Endodermal cell (in vitro differentiated cells): ENCODE measurements at places on chromosomes 7 and 10.

- no peak for DNase-seq
Measured at GRCh38 chr7:13077466-13077865, 390.0 kb downstream of the ARL4A start.

- no peak for DNase-seq
Measured at GRCh38 chr10:97546456-97547270, 25.9 kb upstream of the ANKRD2 start.

- DNase-seq = no peak
Measured at GRCh38 chr7:132495936-132496335, 80.3 kb downstream of the PLXNA4 start.

DNA sequence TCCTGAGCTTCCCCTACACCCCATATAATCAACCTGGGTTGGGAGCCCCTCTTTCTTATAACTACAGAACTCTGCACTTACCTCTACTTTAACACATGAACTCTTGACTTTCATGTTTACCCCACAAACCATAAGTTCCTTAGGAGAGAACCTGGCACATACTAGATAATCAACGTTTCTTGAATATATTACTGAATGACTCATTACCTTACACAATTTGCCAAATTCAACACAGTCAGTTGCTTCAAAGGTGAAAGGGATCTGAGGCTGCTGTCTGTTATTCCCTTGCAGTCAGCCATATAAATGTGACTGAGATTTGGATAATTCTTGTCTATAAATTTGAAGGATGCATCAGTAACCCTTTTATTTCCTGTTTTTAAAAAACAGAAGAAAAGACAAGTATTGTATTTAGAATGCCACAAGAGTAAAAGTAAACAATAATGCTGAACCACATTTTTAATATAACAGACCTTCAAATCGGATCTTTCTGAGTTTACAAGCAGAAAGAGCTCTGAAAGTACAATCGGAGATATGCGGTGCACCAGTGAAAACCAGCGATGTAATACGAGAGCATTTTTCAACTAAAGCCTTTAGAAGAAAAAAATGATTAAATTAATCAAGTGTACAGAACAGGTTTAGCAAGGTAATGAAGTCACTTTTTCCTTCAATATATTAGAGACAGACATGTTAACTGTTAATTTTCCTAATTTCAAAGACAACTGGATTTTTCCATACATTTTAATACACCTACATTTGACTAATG is 29.5 kb upstream of the LRRC17 start:
- DNase-seq = no peak

DNA sequence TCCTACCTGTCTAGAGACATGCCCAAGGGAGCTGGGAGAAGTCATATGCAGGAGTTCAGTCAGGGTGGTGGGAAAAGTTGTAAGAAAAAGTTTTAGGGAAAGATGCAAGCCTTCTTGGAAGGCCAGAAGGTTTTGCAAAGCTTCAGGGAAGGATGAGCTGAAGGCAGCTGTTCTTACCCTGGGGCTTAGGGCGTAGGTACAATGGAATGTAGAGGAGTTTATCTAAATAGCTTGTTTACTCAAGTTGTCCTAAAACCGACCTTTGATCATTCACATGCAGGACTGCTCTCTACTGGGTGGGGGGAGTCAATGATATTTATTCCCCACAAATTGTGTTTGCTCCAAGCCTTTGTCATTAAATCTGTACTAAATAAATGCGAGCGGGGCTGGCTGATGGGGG is 277.0 kb downstream of the CRPPA start:
- no peak for DNase-seq

DNA sequence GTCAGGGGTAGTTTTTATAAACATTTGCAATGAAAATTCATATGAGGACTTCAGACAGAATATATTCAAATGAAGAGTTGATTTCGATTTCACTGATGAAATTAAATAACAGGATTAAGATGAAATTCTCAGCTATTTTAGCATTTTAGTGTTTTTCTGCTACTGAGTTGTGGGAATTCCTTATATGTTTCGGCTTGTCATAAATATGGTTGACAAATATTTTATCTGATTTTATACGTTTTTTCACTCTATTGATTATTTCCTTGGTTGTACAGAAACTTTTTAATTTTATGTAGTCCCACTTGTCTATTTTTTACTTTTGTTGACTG is 14.6 kb upstream of the NME8 start:
- no peak for DNase-seq

DNA sequence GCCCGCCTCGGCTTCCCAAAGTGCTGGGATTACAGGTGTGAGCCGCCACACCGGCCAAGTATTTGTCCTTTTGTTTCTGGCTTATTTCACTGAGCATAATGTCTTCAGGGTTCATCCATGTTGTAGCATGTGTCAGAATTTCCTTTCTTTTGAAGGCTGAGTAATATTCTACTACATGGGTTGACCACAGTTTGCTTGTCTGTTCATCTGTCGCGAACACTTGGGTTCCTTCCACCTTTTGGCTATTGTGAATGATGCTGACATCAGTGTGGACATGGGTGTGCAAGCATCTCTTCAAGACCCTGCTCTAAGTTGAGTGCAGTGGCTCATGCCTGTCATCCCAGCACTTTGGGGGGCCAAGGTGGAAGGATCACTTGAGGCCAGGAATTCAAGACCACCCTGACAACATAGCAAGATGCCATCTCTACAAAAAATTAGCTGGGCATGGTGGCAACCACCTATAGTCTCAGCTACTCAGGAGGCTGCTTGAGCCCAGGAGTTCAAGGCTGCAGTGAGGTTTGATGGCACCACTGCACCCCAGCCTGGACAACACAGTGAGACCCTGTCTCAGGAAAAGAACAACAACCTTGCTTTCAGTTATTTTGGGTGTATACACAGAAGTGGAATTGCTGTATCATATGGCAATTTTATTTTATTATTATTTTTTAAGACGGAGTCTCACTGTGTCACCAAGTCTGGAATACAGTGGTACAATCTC is 17.0 kb downstream of the CHST12 start:
- DNase-seq = no peak

- DNase-seq = no peak
Measured at GRCh38 chr7:7159063-7159658, 23.2 kb upstream of the C1GALT1 start.

GRCh38 chr7:30616318-30616717 is 21.6 kb downstream of the GARS1 start:
- DNase-seq = no peak

DNA sequence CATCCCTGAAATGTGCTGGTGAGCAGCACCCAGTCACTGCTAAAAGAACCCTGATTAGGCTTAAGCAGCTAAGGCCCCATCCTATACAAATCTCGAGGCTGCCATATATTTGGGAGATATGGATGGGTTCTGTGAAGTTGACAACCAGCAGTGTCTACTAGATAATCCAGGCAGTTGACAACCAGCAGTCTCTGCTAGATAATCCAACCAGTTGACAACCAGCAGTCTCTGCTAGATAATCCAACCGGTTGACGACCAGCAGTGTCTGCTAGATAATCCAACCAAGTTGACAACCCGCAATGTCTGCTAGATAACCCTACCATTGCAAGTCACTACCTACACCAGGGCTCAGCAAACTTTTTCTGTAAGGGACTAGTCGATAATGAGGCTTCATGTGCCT is 58.3 kb upstream of the KDM7A start:
- DNase-seq = no peak

DNA sequence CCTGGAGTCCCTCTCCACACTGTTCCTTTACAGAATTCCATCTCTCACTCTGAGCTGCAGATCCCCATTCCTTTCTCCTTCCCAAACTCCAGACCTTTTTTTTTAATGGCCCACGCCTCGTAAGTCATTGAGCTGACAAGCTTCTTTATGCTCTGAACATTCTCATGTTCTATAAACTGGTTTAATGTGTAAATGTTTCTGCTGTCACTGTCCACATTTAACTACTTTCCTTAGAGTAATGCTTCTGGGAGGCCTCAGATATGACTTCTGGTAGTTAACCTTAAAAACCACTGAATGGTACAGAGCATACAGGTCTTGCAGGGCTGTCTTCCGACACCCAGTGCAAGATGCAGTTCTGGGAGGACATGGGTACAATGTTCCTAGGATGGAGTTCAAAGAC is 71.1 kb upstream of the CAMK2B start:
- no peak for DNase-seq

DNA sequence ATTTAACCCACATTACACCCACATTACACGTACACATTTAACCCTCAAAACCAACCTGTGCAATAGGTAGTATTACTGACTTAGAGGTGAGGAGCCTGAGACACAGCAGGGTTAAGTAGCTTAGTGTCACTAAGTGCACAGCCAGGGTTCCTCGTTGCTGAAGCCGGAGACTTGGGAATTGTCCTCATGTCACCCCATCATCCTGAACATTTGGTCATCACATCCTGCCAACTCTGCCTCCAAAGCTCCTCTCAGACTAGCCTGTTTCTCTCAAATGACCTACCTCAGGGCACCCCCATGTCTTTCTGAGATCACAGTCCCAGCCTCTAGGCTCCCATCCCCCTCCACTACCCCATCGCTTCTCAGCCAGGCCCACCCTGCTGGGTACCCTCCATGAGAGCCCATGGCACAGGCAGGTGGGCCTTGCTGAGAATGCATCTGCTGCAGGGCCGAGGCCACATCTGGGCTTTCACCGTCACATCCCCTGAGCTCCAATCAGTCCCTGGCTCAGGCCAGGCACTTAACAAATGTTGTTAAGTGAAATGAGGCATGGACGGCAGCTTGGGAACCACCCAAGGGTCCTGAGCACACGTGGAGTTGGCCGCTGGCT is 21.1 kb upstream of the PCBD1 start:
- no peak for DNase-seq

- peak; percentile 70 for DNase-seq
Measured at GRCh38 chr10:89224739-89225443, 17.8 kb upstream of the CH25H start.

GRCh38 chr10:90432866-90433265 is 425.0 kb downstream of the HTR7 start:
- no peak for DNase-seq

- no peak for DNase-seq
Measured at GRCh38 chr10:110324805-110325280, 20.1 kb upstream of the SMNDC1 start.

DNA sequence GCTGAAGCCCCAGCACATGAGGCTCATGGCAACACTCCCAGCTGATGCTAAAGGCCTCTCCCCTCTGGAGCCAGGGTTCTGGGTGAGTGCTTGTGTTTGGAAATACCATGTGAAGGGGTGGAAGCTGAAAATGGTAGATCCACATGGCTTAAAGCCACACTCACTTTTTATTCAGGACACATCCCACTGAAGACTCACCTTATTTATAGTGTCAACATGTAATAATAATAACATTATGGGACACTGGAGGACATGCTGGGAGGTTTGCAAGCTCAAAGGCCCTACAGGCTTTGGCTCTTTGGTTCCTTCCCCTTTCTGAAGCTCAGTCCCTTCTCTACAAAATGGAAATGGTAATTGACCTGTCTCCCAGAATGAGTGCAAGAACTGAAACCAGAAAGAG is 318.0 kb downstream of the GRID1 start:
- DNase-seq = no peak

DNA sequence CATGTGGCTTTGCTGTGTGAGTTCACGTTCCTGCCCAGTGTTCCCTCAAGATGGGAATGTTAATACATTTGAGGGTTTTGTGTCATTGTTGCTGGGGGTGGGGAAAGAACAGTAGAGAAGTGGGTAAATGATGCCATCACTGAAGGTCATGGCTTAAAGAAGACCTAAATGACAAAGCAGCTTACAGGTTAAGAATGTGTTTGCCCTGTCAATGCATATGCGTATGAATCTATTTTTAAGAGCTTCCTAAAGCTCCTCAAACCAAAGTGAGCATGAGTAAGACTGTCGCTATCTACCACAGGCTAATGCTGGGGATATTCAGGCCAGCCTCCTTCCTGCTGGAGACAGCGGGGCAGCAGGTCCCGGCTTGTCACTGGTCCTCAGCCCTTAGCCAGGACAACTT is 162.9 kb downstream of the CREB5 start:
- no peak for DNase-seq

DNA sequence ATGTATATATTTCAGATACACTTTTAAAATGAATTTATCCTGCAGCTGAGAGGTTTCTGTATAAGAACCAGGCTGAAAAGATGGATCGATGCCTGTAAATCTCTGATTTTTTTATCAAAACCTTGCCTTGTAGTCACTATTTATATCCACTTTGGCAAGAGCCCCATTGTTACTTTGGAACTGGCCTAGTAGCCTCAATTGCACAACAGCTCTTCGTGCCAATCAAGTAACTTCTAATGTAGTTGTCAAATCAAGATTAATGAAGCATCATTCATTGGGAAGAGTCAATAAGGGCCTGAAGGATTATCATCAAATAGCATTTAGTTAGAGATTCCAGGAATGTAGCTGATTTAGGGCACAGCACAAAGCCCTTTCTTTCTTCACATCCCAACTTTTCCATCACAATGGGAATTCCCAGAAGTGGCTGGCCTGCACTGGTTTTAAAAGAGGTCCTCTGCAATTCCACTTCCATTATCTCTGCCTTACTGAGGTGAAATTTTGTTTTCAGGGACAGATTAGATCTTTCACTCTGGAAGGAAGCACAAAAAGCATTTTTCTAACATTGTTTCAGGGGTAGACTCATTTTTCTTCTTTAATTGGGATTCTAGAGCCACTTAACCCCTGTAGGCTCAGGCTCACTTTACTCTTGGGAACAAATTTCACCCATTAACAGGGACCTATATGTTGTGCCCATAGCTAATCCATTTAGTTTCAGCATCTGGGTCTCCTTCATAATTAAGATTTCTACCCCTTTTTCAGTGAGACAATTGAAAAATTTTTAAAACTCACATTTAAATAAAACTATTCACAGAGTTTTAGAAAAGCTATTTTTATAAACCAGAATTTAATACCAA is 97.8 kb downstream of the CALCR start:
- peak; percentile 70 for DNase-seq

- DNase-seq = no peak
Measured at GRCh38 chr10:118521415-118522117, 73.9 kb downstream of the PRLHR start.

GRCh38 chr7:155638366-155638765 is 6.1 kb upstream of the RBM33 start:
- DNase-seq = no peak

GRCh38 chr7:106071356-106071998 is 40.6 kb downstream of the SYPL1 start:
- DNase-seq = peak; percentile 85
